ENCODE measurements at places on chromosomes 12 and 14. TPM values are rescaled to one million over a fixed set of nuclear protein-coding genes. Genes with fewer than 3 reads are reported as not detected.

The LRRIQ1 gene
- total RNA-seq: 0.28 TPM

The RAD51AP1 gene
- 15.3 TPM for total RNA-seq

The PGF gene
- total RNA-seq: 0.28 TPM

The TAS2R46 gene
- 4.7 TPM for total RNA-seq

The SLC10A1 gene
- not detected for total RNA-seq

The KIF26A gene
- not detected for total RNA-seq

The GZMB gene
- not detected for total RNA-seq

DNA sequence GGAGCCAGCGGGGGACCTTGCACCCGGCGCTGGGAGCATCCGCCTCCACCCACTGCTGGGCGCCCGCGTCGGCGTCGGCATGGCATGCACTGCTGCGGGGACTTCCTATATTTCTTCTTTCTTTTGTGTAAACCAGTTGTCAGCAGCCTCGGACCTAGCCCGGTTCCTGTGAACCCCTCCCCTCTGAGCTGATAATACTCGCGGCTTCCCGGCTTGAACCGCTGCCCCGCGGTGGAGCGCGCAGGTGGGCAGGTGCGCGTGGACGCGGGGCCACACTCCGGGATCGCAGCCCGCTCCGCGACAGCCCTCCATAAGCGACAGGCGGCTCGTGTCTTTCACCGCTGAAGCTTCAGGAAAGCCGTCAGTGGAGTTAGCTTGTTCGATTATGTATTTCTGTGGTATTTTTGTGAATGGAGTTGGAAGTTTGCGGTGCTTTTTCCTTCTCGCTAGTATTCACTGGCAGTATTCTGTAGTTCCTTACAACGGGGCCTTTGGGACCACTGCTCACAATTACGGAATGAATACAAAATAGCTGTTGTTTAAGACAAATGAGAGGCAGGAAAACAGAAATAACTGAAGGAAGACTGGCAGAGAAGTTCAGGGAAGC, 870 bp downstream of the BMAL2 start:
- H3K27ac ChIP-seq: peak overlapping the region; percentile 17
- H3K27me3 ChIP-seq: no peaks in the 10 kb centered on the region
- DNase-seq: no peak
- peak overlapping the region; percentile 69 for H3K4me3 ChIP-seq
- no peaks in the 10 kb centered on the region for H3K36me3 ChIP-seq
- H3K4me1 ChIP-seq: peaks cover 15% of the 10 kb centered on the region

DNA sequence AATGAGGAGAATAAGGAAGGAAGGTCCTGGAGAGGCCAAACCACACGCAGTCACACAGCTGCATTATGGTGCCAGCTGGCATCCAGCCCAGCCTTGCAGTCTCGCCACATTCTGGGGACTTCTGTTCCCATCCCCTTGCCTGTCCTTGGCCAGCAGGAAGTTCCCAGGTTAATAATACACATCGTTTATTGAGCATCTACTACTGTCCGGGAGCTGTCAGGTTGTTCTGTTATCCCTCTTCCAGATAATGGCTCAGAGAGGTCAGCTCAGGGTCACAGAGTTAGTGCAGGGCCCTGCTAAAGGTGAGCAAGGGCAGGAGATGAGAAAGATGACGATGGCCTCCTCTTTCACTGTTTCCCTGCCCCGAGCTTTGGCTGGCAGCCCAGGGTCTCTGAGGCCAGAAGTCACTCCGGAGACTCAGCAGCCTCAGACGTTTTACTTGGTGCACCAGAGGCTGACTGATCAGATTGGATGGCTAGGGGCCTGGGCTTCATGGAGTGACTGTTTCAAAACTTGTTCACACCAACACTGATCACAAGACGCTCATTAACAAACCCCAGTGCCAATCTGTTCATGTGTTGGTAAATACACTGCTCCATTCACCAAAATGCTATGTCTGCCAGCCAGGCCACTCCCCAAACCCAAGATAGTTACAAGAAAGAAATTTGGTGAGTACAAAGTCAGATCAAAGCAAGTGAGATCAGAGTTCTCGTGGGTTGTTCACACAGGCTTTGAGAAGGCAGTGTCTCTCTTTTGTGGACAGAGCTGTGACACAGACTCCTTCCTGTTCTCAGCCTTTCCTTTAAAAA, 79.2 kb downstream of the B4GALNT3 start:
- peaks cover 45% of the 10 kb centered on the region for H3K27me3 ChIP-seq
- no peaks in the 10 kb centered on the region for H3K36me3 ChIP-seq
- no peak overlapping the region for H3K4me3 ChIP-seq

GRCh38 chr12:106249411-106250135, 1.8 kb upstream of the CKAP4 start:
- no peak overlapping the region for H3K4me3 ChIP-seq
- no peak for DNase-seq

GRCh38 chr14:102927878-102928411, 5.5 kb downstream of the AMN start:
- no peak overlapping the region for H3K27ac ChIP-seq
- peaks cover 12% of the 10 kb centered on the region for H3K36me3 ChIP-seq
- peaks cover 72% of the 10 kb centered on the region for H3K27me3 ChIP-seq
- H3K4me1 ChIP-seq: peaks cover 13% of the 10 kb centered on the region

- no peaks in the 10 kb centered on the region for H3K4me1 ChIP-seq
- H3K27ac ChIP-seq: no peak overlapping the region
- DNase-seq: no peak
- no peak overlapping the region for H3K4me3 ChIP-seq
- H3K27me3 ChIP-seq: no peaks in the 10 kb centered on the region
Measured at GRCh38 chr12:128581321-128581761, 242.4 kb downstream of the SLC15A4 start.

DNA sequence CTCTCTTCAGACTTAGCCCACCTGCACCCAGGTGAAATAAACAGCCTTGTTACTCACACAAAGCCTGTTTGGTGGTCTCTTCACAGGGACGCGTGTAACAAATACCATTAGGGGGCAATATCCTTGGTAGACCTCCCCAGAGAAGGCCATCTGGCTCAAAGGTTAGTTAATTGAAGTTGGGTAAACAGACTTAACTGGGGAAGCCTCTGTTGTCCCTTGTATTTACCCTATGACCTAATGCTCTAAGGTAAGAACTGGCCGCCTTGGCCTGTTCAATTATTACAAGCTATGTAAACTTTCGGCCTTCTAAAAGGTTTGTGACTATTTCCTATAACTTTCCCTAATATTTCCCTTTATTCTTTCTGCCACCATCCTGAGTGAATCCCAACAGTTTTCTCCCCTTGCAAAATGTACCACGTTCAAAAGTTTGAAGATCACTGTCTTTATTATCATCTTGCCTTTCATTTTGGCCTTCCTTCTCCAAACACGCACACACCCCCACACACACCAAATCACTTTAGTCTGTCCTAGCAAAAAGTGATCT, 15.3 kb upstream of the LYZ start:
- no peak overlapping the region for H3K27ac ChIP-seq
- H3K27me3 ChIP-seq: peaks cover 35% of the 10 kb centered on the region
- DNase-seq: no peak
- H3K4me3 ChIP-seq: no peak overlapping the region
- H3K4me1 ChIP-seq: 0 out of 2 replicates have a peak, but pooled peaks cover 2% of the 10 kb centered on the region

DNA sequence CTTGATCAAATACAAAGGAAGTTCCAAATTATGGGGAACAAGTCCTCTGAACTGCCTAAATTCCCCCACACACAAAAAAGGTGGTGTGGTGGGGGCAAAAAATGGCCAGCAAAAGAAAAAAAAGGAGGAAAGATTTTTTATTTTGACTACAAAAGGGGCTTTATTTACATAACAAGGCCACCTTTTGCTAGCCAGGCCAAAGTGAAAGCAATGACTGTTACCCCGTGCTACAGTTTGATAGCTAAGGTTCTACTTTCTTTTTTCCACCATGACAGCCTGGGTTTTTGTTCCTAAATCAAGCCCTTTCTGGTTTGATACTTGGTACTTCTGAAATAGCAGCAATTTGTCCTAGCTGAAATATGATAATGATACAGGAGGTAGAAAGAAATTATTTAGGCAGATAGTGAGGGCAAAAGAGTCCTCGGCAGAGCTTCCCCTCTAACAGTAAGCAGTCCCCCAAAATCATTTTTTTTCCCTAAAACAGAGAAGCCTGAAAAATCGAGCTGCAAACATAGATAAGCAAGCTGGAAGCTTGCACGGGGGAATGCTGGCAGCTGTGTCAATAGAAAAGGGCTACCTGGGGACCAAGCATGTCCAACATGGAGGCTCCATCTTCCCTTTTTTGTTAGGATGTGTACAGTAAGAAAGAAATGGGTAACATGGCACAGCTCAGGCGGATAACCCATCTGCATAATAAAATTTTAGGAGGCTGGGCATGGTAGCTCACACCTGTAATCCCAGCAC, 8.9 kb upstream of the B4GALNT1 start:
- no peak overlapping the region for H3K4me3 ChIP-seq
- no peak overlapping the region for H3K27ac ChIP-seq

GRCh38 chr12:42291680-42292079, 34.2 kb downstream of the ZCRB1 start:
- H3K27me3 ChIP-seq: peaks cover 2% of the 10 kb centered on the region
- no peak overlapping the region for H3K4me3 ChIP-seq
- H3K27ac ChIP-seq: no peak overlapping the region
- no peak for DNase-seq
- no peaks in the 10 kb centered on the region for H3K4me1 ChIP-seq

DNA sequence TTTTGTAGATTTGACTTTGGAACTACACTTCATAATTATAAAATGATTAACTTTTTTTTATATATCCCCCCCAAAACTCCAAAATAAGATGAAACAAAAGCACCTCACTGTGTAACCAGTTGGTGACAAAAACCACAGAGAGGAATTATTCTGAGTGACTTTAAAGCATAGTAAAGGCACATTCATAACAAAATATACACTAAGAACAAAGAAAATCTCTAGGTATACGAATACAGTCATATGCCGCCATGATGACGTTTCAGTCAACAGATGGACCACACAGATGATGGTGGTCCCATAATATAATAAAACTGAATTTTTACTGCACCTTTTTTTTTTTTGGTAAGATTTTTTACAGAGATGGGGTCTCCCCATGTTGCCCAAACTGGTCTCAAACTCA, 70.7 kb downstream of the MED13L start:
- H3K4me3 ChIP-seq: no peak overlapping the region
- DNase-seq: no peak
- no peaks in the 10 kb centered on the region for H3K36me3 ChIP-seq
- H3K27me3 ChIP-seq: no peaks in the 10 kb centered on the region
- H3K27ac ChIP-seq: no peak overlapping the region

GRCh38 chr14:96256407-96256806, 397 bp downstream of the BDKRB1 start:
- peak overlapping the region; percentile 59 for H3K4me3 ChIP-seq
- H3K27me3 ChIP-seq: no peaks in the 10 kb centered on the region
- peaks cover 40% of the 10 kb centered on the region for H3K4me1 ChIP-seq
- DNase-seq: peak; percentile 64

DNA sequence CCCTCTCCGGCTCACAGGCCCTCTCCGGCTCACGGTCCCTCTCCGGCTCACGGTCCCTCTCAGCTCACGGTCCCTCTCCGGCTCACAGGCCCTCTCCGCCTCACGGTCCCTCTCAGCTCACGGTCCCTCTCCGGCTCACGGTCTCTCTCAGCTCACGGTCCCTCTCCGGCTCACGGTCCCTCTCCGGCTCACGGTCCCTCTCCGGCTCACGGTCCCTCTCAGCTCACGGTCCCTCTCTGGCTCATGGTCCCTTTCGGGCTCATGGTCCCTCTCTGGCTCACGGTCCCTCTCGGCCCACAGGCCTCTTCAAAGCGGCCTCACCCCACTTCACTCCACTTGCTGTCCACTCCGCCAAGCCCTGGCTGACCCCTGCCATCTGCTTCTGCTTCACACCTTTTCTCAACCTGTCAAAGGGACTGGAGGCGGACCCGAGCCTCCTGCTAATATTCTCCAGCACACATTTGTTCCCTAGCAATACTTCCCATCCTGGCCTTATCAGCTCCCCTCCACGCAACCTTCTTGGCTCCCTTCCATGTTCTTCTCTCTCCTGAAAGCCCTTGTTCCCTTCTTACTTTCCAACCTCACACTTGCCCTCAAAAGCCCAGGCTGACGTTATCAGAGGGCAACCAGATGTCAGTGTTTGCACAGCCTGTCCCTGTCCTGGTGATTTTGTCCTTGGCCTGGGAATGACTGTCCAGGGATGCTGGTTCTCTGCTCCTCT, 176.7 kb downstream of the CALM1 start:
- H3K36me3 ChIP-seq: peaks cover 7% of the 10 kb centered on the region
- H3K4me3 ChIP-seq: no peak overlapping the region
- peaks cover 7% of the 10 kb centered on the region for H3K4me1 ChIP-seq
- no peaks in the 10 kb centered on the region for H3K27me3 ChIP-seq
- no peak for DNase-seq

DNA sequence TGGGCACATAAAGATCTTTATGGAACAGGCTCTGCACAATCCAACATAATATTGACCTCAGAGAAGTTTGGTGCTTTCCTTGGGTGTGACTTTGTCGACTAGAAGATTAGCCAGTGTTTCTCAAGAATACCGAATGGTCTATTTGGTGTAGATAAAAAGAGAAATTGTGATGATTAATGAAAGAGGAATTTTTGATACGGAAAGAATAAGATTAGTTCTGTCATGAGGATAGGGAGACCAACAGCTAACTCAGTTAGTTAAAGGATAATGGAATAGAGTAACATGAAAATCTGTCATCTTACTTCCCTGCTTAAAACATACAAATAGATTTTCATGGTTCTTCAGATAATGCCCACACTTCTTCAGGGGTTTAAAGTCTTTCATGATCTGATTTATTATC, 24.2 kb downstream of the PTPRO start:
- no peak overlapping the region for H3K4me3 ChIP-seq
- no peaks in the 10 kb centered on the region for H3K36me3 ChIP-seq
- no peaks in the 10 kb centered on the region for H3K4me1 ChIP-seq
- no peaks in the 10 kb centered on the region for H3K27me3 ChIP-seq

DNA sequence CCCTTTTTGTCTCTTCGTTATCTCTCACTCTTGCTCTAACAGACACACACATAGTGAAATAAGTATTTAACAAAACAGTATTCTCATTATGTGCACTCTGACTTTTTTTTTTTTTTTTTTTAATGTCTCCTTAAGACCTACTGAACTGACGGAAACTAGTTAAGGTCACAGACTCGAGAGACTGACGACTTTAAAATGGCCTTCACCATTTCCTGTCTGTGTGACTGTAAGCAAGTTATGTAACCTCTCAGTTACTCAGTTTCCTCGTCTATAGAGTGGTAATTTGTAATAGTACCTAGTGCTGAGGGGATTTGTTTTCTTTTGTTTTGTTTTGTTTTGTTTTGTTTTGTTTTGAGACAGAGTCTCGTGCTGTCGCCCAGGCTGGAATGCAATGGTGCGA, 284.8 kb downstream of the FBXL14 start:
- H3K36me3 ChIP-seq: 0 out of 2 replicates have a peak, but pooled peaks cover 1% of the 10 kb centered on the region
- no peak for DNase-seq
- no peaks in the 10 kb centered on the region for H3K4me1 ChIP-seq
- H3K27me3 ChIP-seq: no peaks in the 10 kb centered on the region

GRCh38 chr12:6262211-6262610, 48.3 kb upstream of the PLEKHG6 start:
- no peaks in the 10 kb centered on the region for H3K36me3 ChIP-seq
- peaks cover 10% of the 10 kb centered on the region for H3K4me1 ChIP-seq
- H3K27ac ChIP-seq: no peak overlapping the region
- DNase-seq: no peak
- peaks cover 6% of the 10 kb centered on the region for H3K27me3 ChIP-seq

GRCh38 chr14:68268719-68269118, 449.1 kb downstream of the RAD51B start:
- no peak overlapping the region for H3K27ac ChIP-seq
- DNase-seq: no peak
- H3K4me1 ChIP-seq: 0 out of 2 replicates have a peak, but pooled peaks cover 4% of the 10 kb centered on the region

- DNase-seq: no peak
- H3K4me3 ChIP-seq: no peak overlapping the region
- no peak overlapping the region for H3K27ac ChIP-seq
- H3K4me1 ChIP-seq: no peaks in the 10 kb centered on the region
- no peaks in the 10 kb centered on the region for H3K27me3 ChIP-seq
- H3K36me3 ChIP-seq: no peaks in the 10 kb centered on the region
Measured at GRCh38 chr14:38900887-38901286, 202.1 kb downstream of the SEC23A start.

Measured in IMR-90 (cell line).